RKO (cell line): ENCODE measurements at places on chromosomes 7 and 10.

GRCh38 chr10:48633381-48634197 lies 28.7 kb upstream of the ARHGAP22 start:
- no peak for DNase-seq

DNA sequence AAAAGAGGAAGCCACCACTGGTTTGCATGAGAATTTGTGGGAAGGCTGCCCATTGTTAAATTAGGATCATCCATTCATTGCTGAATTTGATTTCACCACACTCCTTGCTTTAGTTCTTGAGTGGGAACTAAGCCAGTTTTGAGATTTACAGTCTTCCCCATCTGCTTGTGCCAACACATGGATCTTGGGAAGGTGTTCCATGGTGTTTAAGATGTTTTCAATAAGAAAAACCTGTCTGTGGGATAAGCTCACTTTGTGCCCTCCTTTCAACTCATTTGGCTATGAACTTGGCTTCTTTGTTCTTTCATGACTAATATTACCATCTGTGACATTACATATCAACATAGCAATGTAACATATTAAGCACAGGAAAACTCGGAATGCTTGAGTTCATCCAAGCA lies 73.2 kb downstream of the INHBA start:
- DNase-seq, result no peak

DNA sequence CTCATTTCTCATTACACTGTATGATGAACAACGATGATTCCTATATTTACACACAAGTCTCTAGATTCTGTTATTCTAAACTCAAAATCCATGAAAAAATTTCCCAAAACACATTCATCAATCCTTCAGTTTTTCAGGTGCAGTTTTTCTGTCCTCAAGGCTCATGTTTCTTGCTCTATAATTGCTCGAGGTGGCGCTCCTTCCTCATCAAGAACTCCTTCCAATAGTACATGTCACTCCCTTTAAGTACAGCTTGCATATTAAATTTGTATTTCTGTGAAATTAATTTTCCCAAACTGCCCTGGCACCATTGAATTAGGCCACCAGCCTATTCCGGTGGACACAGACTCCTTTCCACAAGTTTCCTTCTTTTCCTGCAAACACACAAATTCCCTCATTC lies 188.7 kb upstream of the MINDY3 start:
- DNase-seq, result no peak

DNA sequence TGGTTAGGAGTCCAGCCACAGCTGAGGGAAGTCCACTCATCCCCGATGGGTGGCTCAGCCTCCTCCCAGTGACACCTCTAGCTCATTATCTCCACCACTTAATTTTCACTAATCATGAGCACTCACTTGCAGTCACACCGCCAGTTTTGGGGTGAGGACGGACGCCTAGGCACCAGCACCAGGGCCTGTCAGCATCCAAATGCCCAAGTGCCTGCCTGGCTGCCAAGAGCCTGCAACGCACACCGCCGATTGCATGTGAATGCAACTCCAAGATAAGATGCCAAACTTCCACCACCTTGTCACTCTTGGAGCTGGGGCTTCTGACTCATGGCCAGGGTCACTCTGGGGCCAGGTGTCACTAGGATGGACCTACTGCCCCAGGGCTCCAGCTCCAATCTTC lies 24.4 kb upstream of the SMARCD3 start:
- no peak for DNase-seq

- DNase-seq, result no peak
Measured at GRCh38 chr7:154987571-154987970, 15.4 kb downstream of the PAXIP1 start.

DNA sequence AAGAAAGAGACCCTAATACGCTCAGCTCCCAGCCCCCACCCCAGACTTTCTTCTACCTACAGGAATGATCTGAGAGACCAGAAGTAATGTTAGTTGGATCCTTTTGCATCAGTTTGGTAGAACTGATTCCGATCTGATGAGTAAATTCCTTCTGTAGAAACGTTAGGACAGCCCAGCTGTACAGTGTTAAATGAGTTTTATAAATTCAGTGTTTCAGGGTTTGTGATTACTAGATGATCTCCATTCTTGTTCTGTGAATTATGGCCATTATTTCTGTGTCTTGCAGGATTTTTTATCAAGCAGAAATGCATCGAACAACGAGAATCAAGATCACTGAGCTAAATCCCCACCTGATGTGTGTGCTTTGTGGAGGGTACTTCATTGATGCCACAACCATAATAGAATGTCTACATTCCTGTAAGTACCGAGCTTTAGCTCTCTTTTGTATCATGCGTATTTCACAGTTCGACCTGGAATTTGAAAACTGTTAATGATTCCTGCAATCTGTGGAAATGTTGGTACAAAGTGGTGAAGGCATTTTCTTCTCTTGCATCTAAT lies 5.3 kb downstream of the BMI1 start:
- DNase-seq, result peak; percentile 58

DNA sequence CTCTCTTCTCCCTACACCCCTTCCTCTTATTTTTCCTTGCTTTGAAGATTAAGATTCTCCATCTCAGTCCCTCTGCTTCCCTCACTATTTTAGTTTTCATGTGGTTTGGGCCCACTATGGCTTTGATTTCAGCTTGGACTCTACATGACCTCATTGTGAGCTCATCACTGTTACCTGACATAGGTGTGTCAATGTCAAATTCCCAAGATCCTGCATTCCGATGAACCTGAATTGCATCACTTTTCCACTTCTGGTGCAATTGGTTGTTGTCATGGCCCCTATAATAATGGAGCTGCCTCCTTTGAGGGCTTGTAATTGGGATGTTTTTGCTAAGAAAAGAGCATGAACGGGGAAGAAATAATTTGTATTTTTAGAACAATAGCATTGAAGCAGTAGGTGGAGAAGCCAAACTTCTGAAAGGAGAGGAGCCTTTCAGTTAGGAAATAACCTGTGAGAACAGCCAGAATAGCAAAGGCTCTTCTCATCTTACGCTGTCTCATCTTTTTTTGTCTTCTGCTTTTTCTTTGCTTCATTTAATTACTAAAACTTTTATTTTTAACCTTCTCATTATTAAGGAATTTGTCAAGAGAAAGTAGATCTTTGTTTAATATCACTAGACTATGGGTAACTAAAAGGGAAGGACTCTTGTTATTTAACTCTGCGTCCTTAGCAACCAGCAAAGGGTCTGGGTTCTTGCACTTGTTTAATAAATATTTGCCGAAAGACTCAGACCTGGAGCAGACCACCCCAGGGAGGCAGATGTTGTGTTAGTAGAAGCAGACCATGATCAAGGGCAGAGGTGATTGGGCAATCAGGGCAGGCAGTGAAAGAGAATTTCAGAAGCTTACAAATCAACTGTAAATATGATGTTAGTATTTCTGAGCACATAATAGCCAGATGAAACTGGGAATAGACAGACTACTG lies 95.4 kb downstream of the TES start:
- DNase-seq, result no peak

DNA sequence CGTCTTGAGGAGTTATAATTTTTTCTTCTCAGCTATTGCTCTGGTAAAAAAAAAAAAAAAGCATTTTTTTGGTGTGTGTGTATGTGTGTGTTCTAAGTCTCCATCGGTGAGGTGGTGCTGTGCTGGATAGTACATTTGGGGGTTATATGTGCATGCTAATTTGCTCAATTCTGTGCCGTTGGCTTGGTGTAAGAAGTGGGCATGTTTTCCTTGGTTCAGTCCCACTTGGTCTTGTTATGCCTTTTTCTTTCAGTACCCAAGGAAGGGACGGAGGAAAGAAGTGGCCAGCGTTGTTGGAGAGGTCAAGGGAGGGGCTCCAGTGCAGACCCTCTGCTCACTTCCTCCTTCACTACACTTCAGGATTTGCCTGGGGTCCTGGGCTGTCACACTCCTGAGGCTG lies 20.4 kb downstream of the LRMDA start:
- no peak for DNase-seq

GRCh38 chr7:28531291-28531690 lies 119.0 kb downstream of the CREB5 start:
- DNase-seq, result no peak

GRCh38 chr10:33010132-33011037 lies 52.4 kb upstream of the ITGB1 start:
- DNase-seq, result peak; percentile 42

- no peak for DNase-seq
Measured at GRCh38 chr7:13904007-13904406, 85.5 kb downstream of the ETV1 start.

DNA sequence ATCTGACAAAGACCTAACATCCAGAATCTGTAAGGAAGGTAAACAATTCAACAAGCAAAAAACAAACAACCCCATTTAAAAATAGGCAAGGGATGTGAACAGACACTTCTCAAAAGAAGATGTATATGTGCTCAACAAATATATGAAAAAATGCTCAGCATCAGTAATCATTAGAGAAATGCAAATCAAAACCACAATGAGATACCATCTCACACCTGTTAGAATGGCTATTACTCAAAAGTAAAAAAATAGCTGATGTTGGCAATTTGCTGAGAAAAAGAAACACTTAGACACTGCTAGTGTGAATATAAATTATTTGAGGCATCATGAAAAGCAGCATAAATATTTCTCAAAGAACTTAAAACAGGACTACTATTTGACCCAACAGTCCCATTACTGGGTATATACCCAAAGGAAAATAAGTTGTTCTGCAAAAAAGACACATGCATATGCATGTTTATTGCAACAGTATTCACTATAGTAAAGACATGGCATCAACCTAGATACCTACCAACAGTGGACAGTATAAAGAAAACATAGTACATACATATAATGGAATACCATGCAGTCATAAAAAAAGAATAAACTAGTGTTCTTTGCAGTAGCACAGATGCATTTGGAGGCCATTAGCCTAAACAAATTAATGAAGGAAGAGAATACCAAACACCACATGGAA lies 980.1 kb downstream of the KCNMA1 start:
- no peak for DNase-seq

GRCh38 chr7:47371317-47371716 lies 210.6 kb downstream of the TNS3 start:
- DNase-seq, result no peak
